ENCODE measurements at places on chromosomes 4 and X.

DNA sequence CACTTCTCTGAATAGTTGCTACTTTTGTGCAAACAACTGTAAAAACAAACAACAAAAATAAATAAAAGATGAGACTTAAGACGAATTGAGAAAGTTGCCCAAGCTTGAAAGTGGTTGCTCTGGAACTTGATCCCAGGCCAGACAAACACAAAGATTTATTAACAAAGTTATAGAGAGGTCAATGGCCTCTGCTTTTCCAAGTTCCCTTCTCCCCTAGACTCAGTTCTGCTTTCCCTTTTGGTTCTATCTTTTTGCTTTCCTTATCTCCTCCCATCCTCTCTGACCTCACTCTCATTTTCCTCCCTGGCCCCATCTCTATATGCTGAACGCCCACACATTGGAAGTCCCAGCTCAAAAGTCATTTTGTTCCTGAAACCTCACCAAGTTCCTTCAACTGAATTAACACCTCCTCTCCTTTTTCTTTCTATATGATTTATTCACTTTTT, 82.7 kb downstream of the MXRA5 start:
- DNase-seq: no peak

GRCh38 chrX:20438871-20439526, 172.3 kb upstream of the RPS6KA3 start:
- DNase-seq: no peak

DNA sequence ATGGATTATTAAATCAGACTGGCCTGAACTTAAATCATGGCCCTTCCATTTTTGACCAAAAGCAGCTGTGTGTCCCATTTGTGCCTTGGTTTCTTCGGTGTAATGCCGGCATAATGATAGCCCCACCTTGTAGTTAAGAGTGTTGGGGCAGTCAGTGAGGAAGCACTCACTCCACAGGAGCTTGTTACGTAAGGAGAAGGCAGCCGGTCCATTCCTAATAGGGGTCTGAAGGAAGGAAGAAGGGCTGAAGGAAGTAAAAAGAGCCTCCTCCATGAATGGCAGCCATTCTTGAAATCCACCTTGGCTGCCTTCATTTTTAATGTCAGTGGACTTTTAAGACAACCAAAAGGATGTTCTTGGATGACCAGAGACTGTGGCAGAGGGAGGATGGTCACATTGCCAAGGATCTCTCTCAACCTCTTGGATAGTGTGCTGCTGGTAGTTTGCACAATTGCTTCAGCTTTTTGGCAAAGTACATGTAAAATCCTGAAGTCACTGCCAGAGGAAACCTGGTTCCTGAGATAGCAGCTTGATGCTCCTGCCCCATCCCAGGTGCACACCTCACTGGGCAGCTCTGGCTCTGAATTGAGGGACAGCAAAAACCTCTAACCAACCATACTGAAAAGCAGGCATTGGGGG, 113.5 kb downstream of the PTTG2 start:
- no peak for DNase-seq

GRCh38 chr4:101555341-101555880, 208.1 kb upstream of the PPP3CA start:
- DNase-seq: no peak

DNA sequence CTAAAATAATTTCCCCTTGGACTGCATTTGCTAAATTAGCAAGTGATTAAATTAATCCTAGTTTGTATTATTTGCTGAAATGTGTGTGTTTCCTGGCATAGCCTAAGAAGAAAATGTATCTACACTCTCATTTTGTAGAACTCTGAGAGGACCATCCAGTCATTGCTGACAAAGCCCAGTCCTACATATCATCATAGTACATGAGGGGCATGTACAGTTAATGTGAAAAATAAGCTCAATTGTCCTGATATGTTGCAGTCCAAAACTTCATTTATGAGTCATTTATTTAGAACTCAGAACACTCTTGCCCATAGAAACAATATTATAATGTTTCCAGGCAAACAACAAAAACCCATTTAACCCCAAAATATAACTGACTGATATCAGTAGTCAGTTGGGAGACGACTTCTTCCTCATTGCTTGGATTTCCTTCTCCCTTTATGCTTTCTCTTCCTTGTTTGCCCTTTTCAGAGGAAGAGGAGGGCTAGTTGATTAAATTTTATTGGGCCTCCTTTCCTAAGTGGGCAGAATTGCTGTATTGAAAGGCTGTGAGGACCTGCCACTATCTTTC, 26.9 kb upstream of the BBS12 start:
- no peak for DNase-seq

DNA sequence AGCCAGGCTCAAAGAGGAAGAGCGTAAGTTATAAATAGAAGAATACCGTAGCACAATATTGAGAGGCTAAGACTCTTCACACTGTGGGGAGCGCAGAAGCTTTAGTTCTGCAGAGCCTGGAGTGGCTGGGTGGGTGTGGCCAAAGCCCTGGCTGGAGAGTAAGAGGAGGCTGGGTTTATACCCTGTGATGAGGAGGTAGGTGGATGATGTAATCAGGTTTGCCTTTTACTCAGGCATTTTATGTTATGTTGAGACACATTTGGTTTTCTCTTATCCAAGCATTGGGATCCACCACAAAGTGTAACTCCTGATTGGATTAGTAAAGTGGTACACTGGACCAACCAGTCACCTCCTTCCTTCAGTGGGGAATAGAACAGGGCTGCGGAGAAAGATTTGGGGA, 13.9 kb downstream of the CDS1 start:
- DNase-seq: peak; percentile 39

DNA sequence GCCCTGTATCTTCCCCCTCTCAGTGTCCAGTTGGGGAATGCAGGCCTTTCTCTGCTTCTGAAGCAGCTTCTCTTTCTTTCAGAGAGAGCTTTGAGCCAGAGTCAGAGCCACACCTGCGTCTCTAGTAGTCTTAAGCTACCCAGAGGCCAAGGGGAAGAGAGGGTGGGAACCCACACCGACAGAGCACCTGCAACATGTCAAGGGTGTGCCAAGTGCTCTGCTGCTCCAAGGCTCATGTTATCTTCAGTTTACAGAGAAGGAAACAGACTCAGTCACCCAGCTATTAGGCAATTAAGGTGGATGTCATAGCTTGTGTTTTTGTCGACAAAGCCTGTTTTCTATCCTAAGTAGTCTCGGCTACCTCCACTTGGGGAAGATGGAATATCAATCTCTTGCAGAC, 22.7 kb upstream of the RNF212 start:
- no peak for DNase-seq

DNA sequence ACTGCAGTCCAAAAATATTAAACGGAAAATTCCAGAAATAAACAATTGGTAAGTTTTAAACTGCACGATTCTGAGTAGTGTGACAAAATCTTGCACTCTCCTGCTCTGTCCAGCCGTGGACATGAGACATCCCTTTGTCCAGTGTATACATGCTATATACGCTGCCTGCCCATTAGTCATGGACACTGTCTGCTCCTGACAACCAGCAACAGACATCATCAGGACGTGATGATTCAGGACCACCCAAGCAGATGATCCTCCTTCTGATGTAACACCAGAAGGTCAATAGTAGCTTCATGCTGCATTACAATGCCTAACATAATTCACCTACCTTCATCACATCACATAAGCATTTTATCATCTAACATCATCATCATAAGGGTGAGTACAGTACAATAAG, 36.3 kb downstream of the ATRX start:
- DNase-seq: no peak

DNA sequence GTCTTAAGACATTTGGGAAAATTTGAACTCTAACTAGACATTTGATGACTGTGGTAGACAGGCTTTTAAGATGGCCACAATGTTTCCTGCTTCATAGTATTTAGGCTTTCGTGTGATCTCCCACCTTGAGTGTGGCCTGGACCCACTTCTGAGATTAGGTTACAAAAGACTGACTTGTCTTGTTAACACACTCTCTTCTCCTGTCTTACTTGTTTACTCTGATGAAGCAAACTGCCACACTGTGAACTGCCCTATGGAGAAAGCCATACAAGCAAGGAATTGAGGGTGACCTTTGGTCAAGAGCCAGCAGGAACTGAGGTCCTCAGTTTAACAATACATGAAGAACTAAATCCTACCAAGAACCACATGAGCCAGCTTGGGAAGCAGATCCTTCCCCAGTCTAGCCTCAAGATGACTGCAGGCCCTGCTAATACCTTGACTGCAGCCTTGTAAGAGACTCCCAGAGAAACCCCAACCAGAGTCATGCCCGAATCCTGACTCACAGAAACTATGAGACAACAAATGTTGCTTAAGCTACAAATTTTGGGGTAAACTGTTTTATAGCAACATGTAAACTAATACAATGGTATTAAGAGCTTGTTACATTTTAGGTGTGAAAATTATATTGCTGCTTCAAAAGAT, 20.3 kb downstream of the UBA6 start:
- no peak for DNase-seq

DNA sequence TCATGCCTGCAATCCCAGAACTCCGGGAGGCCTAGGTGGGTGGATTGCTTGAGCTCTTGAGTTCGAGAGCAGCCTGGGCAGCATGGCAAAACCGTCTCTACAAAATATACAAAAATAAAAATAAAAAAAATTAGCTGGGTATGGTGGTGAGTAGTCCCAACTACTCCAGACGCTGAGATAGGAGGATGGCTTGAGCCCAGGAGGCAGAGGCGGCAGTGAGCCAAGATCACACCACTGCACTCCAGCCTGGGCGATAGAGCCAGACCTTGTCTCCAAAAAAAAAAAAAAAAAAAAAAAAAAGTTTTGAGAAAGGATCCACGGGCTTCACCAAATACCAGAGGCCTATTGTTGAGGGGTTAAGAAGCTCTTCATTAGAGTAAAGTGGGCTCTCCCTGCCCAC, 8.0 kb downstream of the SUPT20HL2 start:
- no peak for DNase-seq

GRCh38 chrX:109398833-109399232, 83.1 kb downstream of the GUCY2F start:
- no peak for DNase-seq
